ENCODE measurements at places on chromosomes 7 and 10. TPM values are rescaled to one million over a fixed set of nuclear protein-coding genes. Genes with fewer than 3 reads are reported as not detected.

DNA sequence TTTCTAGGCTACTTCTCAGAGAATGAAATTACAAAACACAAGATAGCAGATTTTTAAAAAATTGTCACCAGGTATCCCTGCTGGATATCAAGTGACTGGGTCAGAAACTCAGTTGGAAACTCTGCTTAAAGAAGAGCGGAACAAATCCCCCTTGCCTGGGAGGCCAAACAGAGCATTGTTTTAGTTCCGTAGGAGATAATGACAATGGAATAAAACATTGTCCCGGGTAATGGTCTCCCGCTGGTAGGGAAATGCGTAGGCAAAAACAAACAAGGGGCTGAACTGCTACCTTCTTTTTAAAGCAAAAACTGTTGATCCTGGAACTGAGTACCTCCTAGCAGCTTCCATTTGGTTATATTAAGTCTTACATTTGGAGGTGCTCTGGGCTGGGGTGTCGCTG lies 21.3 kb upstream of the VAX1 start:
- DNase-seq, result no peak

DNA sequence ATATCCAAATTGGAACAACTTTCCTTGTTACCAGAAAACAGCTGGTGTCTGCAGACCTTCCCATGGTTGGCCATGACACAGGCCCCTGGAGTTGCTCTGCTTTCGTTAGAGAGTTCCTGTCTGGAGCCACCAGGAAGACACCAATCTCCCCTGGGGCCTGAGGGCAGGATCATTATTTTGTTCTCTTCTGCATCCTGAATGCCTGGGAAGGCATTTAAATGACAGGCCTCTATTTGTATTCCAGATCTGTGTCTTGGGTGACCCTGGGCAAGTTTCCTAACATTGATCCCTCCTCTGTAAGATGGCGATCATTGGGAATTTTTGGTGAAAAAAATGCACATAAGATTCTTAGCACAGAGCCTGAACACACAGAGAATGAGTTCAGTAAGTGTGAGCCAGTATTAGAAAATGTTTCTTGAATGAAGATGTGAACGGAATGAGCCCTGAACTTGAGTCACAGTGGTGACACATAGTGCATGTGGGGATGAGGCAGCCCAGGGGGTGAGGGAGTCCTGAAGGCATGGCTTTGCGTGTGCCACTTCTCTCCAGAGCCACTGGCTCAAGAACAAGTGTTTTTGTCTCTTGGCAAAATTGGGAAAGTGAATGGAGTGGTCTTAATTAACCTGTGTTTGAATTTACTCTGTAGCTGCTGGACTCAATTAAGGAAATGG lies 28.4 kb downstream of the BMPER start:
- DNase-seq, result peak; percentile 66

Gene VWDE
- total RNA-seq, result 0.12 TPM

Gene PRSS37
- total RNA-seq, result not detected

Gene MYL10
- total RNA-seq, result not detected

DNA sequence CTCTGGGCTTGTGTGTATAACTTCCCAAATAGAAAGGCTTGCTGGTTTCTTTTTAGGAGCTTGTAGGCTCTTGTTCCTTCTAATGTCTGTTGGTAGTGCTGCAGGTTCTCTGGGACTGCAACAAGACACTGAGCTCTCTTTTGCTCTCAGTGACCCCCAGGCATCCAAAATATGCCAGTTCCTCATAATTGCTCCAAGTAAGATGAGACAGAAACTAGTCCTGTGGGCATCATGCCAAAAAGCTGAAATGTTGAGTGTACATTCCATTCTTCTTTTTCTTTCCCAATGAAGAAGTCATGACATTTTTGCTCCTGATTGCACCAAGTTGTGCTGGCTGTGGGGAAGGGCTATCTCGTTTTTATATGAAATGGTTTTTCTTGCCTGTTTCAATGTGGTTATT lies 7.1 kb upstream of the BTBD16 start:
- DNase-seq, result peak; percentile 53

Gene C10orf67
- total RNA-seq, result 0.43 TPM

DNA sequence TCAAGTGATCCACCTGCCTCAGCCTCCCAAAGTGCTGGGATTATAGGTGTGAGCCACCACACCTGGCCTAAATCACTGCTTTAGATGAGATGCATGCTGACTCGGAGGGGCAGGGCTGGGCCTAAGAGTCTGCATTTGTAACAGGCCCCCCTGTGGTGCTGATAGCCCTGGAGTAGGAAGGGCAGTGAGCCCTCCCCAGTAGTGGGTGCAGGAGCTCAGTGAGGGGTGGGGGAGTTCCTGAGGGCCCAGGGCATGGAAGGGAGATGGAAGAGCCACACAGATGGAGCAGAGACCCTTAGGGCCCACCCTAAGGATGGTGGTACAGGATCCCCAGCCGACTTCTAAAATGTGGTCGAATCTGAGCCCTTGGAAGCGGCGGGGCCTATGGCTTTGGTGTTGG lies 131.7 kb upstream of the PPIF start:
- DNase-seq, result no peak

Gene CDC14C
- total RNA-seq, result 0.06 TPM

Gene CUBN
- total RNA-seq, result under 0.01 TPM

DNA sequence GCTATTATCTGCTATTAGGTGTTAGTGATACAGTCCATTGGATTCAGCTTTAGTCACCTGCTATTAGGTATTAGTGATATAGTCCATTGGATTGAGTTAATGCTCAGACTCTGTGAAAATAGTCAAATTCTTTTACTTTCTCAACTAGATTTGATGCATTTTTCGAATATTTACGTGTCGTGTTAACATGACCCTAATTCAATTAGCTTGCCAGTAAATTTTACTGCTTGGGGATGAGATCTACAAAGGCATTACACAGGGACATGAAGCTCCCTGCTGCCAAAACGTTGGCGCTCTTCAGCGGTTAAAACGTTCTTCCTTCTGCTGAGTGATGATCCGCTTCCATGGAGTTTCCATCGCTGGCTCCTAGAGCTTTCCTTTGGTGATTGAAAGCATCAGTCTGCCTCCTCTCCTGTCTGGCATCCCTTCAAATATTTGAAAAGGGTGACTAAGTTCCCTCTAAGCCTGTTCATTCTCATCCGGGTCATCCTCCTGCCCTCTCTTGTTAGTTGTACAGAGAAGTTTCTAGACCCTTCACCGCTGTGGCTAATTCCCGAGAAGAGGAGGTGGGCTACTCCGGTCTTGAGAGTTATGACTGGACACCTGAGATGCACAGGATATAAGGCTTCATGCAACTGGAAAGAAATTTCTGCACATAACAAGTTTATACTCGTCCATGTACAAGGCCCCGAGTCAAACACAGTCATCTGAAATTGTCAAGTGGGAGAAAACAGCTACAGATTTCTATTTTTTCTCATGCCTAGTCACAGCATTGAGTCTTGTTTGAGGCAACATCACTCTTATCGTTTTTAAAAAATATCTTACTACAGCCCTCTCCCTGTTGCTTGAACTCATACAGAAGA lies 254.0 kb downstream of the KLF6 start:
- peak; percentile 67 for DNase-seq

GRCh38 chr7:46292741-46293140 lies 371.7 kb upstream of the IGFBP3 start:
- no peak for DNase-seq

Gene AOC1
- 2.8 TPM for total RNA-seq

Gene CALY
- 1.5 TPM for total RNA-seq

Gene CHCHD3
- total RNA-seq, result 75.7 TPM

- no peak for DNase-seq
These were observed 22.5 kb upstream of the UBE2H start for GRCh38 chr7:129975309-129975708.

DNA sequence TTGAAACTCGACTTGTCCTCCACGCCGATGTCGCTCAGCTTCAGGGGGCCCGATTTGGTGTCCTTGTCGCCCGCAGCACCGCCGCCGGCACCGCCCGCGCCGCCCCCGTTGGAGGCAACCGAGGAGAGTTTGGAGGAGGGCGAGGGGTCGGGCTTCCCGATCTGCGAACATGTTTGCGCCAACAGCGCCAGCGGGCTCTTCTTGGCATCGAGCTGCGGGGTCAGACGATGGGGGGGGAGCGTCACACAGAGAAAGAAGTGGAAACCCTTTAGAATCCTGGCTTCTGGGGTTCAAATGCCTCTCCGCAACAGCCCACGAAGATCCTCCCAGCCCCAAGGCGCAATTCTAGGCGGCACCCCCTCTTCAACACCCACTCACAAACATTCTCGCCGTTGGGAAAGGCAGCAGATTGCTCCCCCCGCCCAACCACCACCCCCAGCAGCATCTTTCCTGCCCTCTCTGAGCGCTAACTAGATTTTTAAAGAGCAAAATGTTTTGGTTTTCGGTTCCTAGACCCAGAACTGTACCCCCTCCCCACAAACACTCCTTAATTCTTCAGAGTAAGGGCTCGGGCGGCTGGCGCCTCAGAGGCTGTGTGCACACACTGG lies 1.3 kb downstream of the ZNF503 start:
- no peak for DNase-seq

Measured in epithelial cell of proximal tubule (primary cell).